ENCODE measurements at places on chromosomes 12 and 14.

- H3K27me3 ChIP-seq: no peaks in the 10 kb centered on the region
- no peak overlapping the region for H3K4me3 ChIP-seq
- no peak overlapping the region for H3K27ac ChIP-seq
- DNase-seq: no peak
- no peaks in the 10 kb centered on the region for H3K36me3 ChIP-seq
- no peaks in the 10 kb centered on the region for H3K4me1 ChIP-seq
Measured at GRCh38 chr12:64172143-64172970, 49.7 kb downstream of the KICS2 start.

- H3K4me3 ChIP-seq: peak within 1 kb of the TSS; percentile 20
- peak within 1 kb of the TSS; percentile 45 for H3K27ac ChIP-seq
- no peaks in the 10 kb centered on the region for H3K4me1 ChIP-seq
- no peak for DNase-seq
Measured at GRCh38 chr12:6950811-6951540, at the start of gene PTPN6. PTPN6 (plus strand) TSS chr12:6951356; CDS start chr12:6951513, 157 bp downstream.

GRCh38 chr12:121939186-121939585, 20.8 kb downstream of the CFAP251 start:
- H3K27ac ChIP-seq: no peak overlapping the region
- no peaks in the 10 kb centered on the region for H3K4me1 ChIP-seq
- no peaks in the 10 kb centered on the region for H3K27me3 ChIP-seq
- peaks cover 6% of the 10 kb centered on the region for H3K36me3 ChIP-seq
- DNase-seq: no peak
- no peak overlapping the region for H3K4me3 ChIP-seq

- no peak for DNase-seq
- no peak overlapping the region for H3K4me3 ChIP-seq
- no peak overlapping the region for H3K27ac ChIP-seq
- no peaks in the 10 kb centered on the region for H3K36me3 ChIP-seq
- H3K27me3 ChIP-seq: no peaks in the 10 kb centered on the region
Measured at GRCh38 chr12:5521456-5522325, 89.8 kb downstream of the NTF3 start.

DNA sequence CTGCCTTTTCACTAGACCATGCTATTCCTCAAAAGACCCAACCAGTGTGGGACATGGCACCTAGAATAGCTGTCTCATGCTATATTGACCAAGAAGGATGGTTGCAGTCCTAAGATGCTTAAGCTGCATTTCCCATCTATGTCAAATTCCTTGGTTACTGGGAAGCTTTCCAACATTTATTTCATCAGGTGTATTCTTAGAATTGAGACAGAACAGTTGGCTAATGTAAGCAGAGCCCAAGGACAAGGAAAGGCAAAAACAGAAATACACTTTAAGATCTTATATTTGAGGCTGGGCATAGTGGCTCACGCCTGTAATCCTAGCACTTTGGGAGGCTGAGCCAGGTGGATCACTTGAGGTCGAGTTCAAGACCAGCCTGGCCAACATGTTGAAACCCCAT, 24.7 kb downstream of the ARG2 start:
- H3K27me3 ChIP-seq: no peaks in the 10 kb centered on the region
- H3K27ac ChIP-seq: no peak overlapping the region
- H3K36me3 ChIP-seq: peaks cover 21% of the 10 kb centered on the region
- DNase-seq: no peak
- H3K4me3 ChIP-seq: no peak overlapping the region

DNA sequence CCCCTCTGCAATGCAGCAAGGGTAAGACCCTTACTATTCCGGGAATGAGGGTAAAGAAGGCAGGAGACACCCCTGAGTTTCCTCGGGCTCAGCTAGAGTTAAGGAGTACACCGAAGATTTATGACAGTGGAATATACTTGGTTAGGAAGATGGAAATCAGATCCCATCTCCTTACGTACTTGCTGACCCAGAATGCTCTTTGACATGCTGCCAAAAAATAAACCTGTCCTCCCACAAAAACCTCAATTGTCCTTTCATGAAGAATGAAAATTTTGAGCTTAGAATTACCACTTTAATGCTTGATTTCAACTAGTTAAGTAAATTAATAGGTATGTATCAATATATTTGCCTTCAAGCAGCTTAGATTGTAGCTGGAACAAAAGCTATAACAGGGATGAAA, 99.5 kb downstream of the PRIMA1 start:
- no peak overlapping the region for H3K27ac ChIP-seq
- H3K4me1 ChIP-seq: no peaks in the 10 kb centered on the region

DNA sequence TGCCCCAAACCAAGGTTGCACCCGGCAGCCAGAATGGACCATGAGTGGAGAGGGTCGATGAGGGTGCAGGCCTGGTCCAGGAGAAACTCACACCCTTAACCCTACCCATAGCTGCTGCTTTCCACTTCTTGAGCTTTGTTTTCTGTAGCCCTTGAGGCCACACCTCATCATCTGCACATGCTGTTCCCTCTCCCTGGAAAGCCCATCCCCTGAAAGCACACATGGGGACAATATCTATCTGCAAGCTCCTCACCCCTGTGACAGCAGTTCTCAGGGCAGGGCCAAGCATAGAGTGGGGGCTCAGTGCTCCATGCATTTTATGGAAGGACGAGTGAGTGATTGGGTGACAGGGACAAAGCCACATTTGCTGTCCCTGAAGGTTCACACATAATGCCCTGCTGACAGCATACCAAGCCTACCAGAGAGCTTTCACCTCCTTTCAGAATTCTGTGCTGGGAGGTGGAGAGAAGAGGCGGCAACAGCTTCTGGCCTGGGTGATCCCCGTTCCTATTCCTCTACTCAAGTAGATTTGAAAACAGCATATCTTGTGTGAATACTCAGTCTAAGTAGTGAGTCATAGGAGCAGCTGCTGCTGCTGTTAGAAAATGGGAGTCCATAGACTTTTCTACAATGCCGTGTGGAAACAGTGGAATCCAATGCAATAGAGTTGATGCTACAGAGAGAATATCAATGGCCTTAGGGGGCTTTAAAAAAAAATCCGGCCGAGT, 44.6 kb downstream of the SRGAP1 start:
- H3K4me3 ChIP-seq: no peak overlapping the region
- DNase-seq: no peak
- H3K4me1 ChIP-seq: no peaks in the 10 kb centered on the region
- no peaks in the 10 kb centered on the region for H3K36me3 ChIP-seq
- H3K27me3 ChIP-seq: no peaks in the 10 kb centered on the region
